ENCODE measurements at places on chromosomes 5 and 9.

GRCh38 chr9:121999556-121999955 lies 93.6 kb downstream of the TTLL11 start:
- DNase-seq = no peak

DNA sequence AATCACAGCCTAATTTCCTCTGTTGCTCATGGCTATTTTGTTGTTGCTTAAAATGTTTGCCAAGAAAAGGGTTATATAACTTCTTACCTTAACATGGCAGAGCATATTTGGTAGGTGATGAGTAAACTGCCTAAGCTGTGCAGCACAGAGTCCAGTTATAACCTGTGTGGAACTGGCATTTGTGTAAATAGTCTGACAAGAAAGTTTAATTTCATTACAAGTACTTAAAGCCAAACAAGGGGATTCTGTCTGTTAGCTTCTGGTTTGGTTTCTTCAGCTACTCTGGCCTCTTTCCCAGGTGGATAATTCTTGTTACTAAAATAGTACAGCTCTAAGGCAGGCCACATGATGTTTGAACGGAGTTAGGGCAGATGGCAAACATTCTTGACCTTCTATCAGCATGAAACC lies 72.2 kb downstream of the PTCD2 start:
- no peak for DNase-seq

DNA sequence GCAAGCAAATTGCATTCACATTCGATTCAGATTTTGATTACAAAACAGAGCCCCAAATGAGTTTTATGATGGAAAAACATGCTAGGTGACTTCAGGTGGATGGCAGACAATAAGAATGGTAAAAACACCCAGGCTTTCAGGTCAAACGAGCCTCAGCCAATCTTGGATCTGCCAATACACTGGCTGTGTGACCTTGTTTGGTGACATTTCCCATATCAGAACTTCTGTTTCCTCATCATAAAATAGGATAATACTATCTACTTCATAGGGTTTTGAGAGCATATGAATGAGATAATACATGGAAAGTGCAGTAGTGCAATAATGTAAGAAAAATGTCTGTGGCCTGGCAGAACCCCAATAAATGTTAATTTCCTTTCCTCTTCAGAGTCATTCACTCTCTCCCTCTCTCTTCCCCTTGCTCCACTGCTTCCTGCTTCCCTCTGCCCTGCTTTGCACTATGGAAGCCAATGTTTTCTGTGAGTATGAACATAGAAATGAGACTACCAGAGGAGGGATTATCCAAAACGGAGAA lies 54.7 kb downstream of the SH3RF2 start:
- DNase-seq = no peak

GRCh38 chr5:150051657-150052195 lies 34.6 kb downstream of the CSF1R start:
- no peak for DNase-seq

GRCh38 chr9:116190637-116191396 lies 37.2 kb downstream of the PAPPA start:
- DNase-seq = no peak

DNA sequence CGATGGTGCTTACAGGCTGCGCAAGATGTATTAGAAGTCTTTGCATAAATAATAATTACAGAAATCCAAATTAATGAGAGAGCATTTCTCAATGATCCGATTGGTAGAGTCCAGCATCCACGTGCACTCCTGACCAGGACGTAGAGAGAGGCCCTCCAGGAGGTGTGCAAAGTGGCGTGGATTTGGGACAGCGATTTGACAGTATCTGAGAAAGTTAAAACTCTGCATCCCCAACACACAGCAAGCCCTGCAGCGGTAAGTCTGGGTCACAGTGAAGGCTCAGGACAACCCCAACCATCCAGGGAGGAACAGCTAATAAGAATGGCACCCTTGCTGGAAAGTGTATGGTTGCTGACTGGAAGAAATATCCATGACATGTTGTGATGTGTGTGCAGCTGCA lies 180.2 kb downstream of the AUH start:
- DNase-seq = no peak

- DNase-seq = no peak
Measured at GRCh38 chr5:37803487-37803886, 36.4 kb downstream of the GDNF start.

GRCh38 chr5:174315471-174315870 lies 270.0 kb downstream of the NSG2 start:
- no peak for DNase-seq

DNA sequence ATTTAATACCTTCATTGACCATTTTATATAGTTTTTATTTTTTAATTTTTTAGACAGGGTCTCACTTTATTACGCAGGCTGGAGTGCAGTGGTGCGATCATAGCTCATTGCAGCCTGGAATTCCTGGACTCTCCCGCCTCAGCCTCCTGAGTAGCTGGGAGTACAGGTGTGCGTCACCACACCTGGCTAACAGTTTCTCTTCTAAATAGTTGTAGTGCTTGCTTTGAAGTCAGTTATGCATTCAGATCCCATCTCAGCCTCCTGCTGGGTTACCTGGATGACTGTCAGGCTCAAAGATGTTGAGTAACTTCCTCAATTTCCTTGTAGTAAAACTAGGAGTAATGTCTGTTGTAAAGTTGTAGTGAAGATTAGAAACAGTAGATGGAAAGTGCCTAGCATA lies 21.4 kb downstream of the SNX18 start:
- no peak for DNase-seq

- DNase-seq = no peak
Measured at GRCh38 chr9:138065287-138065686, 187.7 kb downstream of the CACNA1B start.

DNA sequence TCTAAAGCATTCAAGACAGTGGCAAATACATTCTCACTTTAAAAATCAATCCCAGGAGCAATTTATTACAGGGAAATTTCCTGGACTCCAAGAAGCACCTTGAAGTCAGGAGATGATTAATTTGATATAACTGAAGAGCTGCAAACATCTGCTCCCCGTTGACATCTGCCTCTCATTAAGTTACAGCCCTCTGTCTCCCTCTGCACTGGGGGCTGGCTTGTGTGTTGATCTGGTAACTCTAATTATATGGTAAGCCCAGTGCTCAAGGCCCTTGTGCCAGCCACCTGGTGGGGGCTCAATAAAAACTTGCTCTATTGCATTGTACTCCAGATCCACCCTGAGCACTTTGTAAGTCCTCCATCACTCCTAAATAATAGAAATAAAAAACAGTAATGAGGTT lies 131.1 kb upstream of the ZNF462 start:
- no peak for DNase-seq

- no peak for DNase-seq
Measured at GRCh38 chr9:92180002-92180400, 64.8 kb upstream of the SPTLC1 start.

GRCh38 chr5:14166437-14166836 lies 23.3 kb downstream of the TRIO start:
- DNase-seq = no peak

- DNase-seq = peak; percentile 85
Measured at GRCh38 chr9:36400332-36401163, 479 bp upstream of the RNF38 start.

- DNase-seq = no peak
Measured at GRCh38 chr5:80205846-80206245, 50.0 kb downstream of the SERINC5 start.

DNA sequence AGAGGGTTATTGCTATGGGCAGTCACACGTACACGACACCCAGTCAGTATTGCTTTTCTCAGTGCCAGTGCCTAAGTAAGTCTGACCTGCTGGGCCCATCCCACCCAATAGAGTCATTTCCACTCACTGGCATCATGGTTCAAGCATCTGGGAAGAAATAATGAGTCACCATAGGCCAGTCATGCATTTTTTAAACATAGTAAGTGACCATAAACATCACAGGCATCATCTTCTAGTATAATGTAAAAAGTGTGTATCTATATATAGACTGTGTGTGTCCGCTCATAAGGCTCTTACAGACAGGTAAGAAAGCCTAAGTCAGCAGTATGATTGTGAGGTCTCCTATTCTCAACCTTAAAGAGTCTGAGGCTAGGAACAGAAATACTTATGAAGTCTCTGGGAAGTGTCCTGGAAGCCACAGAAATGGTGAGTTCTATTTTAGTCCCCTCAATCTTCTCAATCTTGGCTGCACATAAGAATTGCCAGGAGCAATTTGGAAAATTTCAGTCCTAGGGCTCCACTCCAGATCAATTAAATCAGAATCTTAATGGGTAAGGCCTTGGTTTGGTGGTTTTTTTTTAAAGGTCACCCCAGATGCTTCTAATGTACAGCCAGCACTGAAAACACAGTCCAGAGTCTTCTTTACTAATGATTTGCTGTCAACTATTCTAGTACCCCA lies 65.2 kb downstream of the ZNF366 start:
- DNase-seq = no peak

- no peak for DNase-seq
Measured at GRCh38 chr9:97766092-97766491, 69.0 kb upstream of the XPA start.
